CD4-positive, alpha-beta T cell treated with Interleukin-15 for 4 hours (primary cell): ENCODE measurements at places on chromosomes 4 and X.

DNA sequence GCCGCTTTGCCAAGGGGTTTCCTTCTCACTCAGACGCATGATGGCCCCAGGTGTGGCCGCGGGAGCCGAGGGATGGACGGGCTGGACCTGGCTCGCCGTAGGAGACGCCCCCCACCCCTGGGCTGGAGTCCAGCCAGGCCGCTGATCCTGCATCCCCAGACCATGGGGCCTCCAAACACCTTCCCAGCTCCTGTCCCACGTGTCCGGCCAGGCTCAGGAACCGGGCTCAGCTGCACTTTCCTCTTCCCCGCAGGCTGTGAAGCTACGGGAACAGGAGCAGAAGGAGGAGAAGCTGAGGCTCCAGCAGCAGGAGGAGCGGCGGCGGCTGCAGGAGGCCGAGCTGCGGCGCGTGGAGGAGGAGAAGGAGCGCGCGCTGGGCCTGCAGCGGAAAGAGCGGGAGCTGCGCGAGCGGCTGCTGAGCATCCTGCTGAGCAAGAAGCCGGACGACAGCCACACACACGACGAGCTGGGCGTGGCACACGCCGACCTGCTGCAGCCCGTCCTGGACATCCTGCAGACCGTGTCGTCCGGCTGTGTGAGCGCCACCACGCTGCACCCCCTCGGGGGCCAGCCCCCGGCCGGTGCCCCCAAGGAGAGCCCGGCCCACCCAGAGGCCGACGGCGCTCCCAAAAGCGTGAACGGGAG lies 9.1 kb downstream of the AKAP17A start:
- DNase-seq = no peak

GRCh38 chr4:109574443-109574850 lies 14.4 kb downstream of the MCUB start:
- DNase-seq = peak; percentile 29

DNA sequence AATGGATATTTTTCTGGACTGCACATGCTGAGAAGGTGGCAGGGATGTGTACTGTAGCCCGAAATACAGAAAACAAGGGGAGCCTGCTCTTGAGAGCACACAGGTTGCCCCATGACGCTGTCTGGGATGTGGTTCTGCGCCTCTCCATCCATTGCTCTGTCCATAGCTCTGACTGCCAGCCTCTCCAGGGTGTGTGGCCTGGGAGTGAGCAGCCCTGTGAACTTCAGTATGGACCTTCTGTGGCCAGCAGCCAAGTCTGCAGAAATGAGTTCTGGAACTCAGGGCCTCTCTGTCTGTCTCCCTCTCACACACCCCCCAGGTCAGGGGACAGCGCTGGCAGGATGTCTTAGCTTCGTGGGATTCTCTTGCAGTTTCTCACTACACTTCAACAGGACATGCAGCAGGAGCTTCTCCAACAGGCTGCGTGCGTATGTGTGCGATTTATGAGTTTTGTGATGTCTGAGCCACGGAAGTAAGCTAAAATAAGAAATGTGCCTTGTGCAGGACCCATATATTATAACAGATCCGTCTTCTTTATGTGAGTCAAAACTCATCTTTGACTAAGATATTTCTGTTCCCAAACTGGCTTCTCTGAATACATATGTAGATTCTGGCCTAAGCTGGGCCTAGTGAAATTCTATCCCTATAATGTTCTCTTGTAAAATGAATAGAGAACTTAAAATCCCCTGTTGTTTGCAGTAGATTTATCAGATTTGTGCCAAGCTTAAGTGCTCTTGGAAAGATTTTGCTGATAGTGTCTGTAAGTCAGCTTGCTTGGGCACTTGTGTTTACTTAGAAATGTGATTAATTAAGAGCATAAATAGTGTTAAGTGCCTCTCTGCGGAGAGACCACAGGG lies 40.0 kb downstream of the PROM1 start:
- DNase-seq = no peak

DNA sequence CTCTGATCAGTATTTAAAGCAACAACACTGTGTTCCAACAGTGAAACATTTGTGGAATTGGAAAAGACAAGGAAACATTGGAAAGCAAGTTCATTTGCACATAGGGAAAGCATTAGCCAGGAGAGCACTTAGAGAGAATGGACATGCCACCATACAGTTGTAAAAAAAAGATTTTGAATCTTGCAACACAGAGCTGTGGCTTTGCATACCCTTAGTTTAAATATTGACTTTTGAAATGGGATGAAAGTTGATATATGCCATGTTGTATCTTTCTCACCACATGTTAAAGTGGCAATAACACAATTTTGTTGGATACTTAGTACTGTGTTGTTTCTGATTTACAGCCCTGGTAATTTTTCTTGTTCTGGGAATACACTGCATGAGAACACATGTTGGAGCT lies 208.1 kb downstream of the BMPR1B start:
- DNase-seq = no peak

GRCh38 chrX:148422526-148422925 lies 77.9 kb upstream of the AFF2 start:
- no peak for DNase-seq

- DNase-seq = peak; percentile 17
These were observed 35.9 kb downstream of the ANTXR2 start for GRCh38 chr4:80036949-80037685.

DNA sequence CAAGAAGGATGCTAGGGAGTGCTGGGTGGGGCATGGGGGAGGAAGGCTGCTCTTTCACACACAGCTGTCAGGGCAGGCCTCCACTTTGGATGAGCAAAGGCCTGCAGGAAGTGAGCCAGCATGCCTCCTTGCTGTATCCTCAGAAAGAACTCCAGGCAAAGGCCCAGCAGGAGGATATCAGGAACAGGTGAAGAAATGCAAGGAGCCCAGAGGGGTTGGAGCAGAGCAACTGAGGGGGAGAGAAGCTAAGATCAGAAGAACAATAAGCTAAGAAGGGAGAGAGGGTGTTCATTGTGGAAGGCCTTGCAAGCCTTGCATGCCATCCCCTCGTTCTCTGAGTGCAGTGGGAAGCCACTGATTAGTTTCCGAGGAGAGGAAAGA lies 115.1 kb downstream of the CAMK2D start:
- DNase-seq = no peak

DNA sequence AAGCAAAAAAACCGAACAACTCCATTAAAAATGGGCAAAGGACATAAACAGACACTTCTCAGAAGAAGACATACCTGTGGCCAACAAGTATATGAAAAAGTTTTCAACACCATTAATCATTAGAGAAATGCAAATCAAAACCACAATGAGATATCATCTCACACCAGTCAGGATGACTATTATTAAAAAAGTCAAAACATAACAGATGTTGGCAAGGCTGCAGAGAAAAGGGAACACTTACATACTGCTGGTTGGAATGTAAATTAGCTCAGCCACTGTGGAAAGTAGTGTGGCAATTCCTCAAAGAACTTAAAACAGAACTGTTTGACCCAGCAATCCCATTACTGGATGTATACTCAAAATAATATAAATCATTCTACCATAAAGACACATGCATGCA lies 436.3 kb downstream of the KLHL13 start:
- no peak for DNase-seq

- no peak for DNase-seq
These were observed 24.5 kb downstream of the FLNA start for GRCh38 chrX:154349979-154350378.

DNA sequence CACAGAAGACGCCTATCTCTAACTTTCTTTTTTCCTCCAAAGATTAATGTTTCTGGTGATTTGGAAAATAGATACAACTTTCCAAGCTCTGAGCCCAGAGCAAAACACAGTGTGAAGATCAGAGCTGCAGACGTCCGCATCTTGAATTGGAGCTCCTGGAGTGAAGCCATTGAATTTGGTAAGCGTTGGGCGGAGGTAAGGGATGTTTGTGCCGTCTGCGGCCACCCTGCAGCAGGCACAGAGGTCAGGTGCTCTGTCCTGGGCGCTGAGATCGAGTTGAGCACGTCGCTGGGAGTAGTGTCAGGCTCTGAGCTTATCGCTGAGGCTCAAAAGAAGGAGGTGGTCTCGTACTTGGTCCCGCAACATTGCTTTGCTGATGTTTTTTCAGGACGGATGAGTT lies 31.8 kb downstream of the CSF2RA start:
- no peak for DNase-seq

DNA sequence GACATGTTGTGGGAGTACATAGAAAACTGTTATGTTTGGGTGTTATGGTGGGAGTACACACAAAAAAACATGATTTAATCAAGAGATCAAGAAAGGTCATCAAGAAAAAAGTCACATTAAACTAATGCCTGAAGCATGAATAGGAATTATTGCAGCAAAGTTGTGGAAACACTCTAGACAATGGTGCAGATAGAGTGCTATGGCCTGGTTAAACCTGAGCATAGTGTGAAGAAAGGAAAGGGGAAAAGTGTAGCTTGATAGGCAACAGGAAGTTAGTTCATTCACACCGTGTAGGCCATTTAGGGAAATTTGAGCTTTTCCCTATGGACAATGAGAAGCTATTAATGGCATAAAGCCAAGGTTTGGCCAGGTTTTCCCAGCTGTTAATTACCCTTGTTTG lies 162.1 kb upstream of the EMCN start:
- no peak for DNase-seq
